ENCODE measurements at places on chromosomes 4 and X. TPM values are rescaled to one million over a fixed set of nuclear protein-coding genes. Genes with fewer than 3 reads are reported as not detected.
A peak's percentile ranks its signal among the peaks of the same experiment; 100 is the strongest.

DNA sequence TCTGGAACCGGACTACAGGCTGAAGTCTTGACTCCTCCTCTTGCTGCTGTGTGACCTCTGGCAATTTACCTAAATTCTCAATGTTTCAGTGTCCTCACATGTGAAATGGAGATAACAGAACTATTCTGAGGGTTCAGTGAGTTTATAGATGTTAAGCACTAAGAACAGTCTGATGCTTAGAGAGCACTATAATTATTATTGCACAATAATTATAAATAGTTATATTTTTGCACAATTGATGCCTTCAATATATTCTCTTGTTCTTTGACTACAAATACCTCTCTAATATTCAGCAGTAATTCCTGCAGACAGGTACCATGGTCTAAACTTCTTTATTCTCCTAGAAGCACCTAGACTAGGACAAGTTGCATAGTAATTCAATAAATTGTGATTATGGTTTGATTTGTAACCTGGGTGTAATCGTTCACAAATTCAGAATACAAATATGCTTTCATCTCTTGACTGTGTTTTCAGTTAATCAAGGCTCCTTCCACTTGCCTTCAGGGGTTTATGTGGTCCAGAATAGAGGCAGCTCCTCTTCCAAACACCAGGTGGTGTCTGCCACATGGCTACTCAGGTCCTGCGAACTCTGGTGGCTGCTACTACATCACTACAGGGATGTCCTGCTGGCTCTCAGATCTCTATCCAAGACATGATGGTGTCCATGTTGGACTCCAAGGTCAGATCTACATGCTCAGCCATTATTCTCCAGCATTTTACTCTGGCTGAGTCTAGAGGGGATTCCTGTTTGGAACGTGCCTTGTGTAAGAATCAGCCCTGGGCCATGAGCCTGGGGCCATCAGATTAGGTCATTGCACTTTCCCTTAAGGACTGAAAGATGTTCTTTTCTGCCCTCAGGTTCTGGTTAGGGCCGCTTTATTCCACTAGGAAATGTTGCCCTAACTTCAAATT lies 103.4 kb downstream of the QRFPR start:
- DNase-seq: no peak

- DNase-seq: no peak
Measured at GRCh38 chr4:77076889-77077635, 1.3 kb upstream of the CCNI start.

GRCh38 chr4:56388306-56388705 lies 1.0 kb upstream of the AASDH start:
- no peak for DNase-seq

DNA sequence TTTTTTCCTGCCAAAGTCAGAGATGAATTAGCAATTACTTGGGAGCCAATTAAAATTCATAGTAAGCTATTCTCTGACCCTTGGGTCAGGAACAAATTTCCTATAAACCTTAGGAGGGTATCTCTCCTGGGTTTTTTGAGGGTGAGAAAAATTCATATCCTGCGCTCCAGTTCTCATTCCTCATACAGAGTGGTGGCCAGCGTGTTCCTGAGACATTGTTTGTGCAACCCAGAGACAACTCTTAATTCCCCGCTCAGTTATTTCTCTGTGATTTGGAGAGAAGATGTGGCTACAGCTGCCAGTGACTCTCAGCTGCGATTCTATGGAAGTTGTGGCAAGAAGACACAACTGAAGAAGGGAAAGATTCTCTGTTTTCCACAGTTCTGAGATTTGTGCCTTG lies 37.9 kb upstream of the CBR4 start:
- DNase-seq: no peak

DNA sequence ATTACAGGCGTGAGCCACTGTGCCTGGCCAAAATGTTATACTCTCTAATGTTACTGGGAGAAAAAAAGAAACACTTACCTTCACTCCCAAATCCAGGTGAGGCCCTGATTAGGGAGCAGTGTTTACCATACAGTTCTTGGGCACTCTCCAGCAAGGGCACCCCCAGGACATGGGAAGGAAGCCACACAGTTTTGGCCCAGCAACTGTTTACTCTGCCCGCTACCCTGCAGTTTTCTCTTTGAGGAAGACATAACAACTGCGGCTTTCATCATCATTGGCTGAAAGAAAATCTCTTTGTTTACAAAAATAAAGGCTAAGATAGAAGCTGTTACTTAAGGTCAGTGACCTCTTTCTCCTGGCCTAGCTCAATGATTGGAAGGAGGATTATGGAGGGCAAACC lies 145.5 kb upstream of the DUSP21 start:
- DNase-seq: no peak

DNA sequence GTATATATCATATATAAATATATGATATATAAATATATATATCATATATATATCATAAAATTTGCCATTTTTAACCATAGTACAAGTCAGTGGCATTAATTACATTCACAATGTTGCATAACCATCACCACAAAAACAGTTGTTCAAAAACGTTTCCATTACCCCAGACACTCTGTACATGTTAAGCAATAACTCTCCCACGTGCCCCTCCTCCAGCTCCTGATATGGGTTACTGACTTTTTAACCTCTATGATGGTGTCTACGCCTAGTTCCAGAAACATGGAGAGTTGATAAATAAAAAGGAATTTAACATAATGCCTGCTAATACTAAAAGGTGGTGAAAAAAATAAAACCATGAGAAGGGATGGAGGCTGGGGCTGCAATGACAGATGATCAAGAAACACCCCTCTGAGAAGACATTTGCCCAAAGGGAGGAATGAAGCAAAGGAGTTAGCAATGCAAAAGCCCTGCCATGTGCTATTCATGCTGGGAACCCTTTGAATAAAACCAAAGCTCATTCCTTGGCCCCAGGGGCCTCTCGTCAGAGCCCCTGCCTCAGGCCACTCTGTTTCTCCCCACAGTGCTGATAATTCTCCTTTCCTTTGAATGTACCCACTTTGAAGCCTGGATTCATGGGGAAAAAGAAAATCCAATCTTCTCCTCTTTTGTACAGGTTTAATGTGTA lies 144.3 kb downstream of the NWD2 start:
- no peak for DNase-seq

- no peak for DNase-seq
Measured at GRCh38 chrX:137362583-137362982, 203.3 kb upstream of the ZIC3 start.

- no peak for DNase-seq
Measured at GRCh38 chrX:69094977-69095669, 70.1 kb downstream of the PJA1 start.

DNA sequence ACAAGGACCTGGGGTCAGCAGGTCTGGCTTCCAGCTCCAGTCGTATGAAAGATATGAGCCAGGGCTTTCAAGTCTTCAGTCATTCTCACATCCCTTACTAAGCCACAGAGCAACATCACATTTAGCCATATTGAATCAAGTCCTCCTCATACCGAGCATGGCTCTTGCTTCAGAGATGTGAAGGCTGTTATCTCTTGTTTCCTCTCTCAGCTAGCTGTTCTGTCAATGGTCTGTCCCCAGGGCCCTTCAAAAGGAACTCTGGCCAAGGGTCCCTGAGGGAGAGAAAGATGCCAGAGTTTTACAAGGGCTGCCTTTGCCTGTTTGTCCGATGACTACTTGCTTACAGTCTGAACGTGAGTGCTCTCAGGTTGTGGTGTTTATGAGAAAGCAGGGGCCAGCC lies 30.5 kb downstream of the DOCK11 start:
- no peak for DNase-seq

GRCh38 chr4:177032341-177032740 lies 239.6 kb upstream of the VEGFC start:
- no peak for DNase-seq

DNA sequence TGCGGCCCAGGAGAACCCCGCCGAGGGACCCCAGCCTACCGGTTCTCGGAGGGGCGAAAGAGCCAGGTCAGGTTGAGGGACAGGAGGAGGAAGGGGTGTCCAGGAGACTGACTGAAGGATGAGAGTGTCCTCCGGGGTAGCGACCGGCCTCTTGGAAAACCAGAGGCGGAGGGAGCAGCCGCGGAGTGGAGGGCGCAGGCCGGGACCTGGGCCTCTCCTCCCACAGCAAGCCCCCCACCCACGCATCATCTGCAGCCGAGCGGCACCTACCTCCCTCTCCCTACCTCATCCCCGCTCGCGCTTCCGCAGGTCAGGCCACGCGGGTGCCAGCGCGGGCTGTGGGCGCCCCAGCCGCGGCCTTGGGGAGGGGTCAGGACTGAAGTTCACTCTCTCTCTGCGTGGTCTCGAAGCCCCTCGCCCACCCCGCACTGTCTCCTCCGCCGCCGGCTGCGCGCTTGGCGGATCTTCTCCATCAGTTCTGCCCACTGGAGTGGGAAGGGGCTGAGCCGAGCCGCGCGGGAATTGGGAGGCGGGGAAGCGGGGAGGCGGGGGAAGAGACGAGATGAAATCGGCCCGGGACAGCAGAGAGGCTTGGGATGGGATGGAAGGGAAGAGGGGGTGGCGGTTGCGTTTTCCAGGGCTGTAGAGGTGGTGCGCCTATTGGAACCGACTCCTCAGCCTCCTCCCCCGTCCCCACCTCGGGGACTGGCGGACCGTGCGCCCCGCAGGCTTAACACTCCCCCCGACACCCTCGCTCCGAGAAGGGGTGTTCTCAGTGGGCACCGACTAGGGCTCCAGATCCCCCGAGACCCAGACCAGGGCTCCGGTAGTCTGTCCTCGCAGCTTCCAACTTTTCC lies 1.8 kb downstream of the NLGN4X start:
- DNase-seq: no peak

DNA sequence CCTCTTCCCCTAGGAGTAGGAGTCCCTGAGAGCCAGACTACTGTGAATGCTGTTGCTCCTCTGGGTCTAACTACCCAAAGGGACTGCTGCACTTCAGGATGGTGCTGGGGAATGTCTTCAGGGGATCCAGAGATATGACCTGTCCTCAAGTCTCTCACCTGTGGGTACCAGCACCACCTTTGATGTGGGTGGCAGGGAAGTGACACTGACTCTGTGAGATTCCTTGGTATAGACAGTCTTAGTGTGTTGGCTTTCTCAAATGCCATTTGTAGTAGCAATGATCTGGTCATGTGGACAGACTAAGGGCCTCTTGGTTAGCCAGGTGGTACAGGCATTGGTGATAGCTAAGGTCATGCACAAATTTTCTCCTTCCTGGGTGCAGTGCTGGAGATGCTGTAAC lies 108.9 kb upstream of the ADAMTS3 start:
- DNase-seq: no peak

- no peak for DNase-seq
Measured at GRCh38 chr4:144371485-144371884, 231.0 kb upstream of the GYPA start.

DNA sequence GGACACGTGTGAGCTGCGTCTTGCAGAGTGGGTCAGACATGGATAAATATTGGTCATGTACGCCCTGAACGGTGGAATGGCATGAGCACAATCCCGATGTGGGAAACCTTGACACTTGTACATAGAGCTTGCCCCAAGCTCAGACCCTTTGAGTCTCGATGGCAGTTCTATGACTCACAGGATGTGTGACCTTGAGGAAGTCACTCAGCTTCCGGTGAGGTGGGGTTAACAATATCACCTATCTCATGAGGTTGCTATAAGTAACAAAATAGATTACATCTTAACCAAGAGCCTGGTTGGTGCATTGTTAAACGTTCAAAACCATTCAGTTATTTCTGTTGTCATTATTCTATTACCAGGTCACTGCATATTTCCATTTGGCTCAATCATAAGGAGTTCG lies 109.1 kb upstream of the TBL1X start:
- DNase-seq: no peak

- no peak for DNase-seq
Measured at GRCh38 chr4:92236877-92237276, 66.9 kb upstream of the GRID2 start.

- no peak for DNase-seq
Measured at GRCh38 chr4:23993373-23993772, 103.5 kb upstream of the PPARGC1A start.

DNA sequence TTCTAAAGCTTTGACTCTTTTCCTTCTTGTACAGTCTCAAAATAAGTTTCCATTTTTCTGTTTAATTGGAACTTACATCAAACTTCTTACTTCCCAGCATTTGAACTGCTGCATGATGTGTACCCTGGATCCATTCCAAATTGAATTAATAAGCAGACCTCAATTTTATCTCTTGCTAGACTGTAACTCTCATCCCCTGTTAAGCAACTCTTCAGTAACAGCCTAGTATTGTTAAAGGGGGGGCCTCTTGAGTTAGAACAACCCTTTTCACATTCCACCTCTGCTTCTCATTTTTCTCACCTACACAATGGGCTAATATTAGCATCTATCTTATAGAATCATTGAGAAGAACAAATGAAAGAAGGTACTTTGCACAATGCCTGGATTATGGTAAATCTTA lies 169.4 kb downstream of the IL1RAPL1 start:
- DNase-seq: no peak

GRCh38 chrX:101759000-101759399 lies 99.3 kb upstream of the ARMCX2 start:
- DNase-seq: peak; percentile 4

DNA sequence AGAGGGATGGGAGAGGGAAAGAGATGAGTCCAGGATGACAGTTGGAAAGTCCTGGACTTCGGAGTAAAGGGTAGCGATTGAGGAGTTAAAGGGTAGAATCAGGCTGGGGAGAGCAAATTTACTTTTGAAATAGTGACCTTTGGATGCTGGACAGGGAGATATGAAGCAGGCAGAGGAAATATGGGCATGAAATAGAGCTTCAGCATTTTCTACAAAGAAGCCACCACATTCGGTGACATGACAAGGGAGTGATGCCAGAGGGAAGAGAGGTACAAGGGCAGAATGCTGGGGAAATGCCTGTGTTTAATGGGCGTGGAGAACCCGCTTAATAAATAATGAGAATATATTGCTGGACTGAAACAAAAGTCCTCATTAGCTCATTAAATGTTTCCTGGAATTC lies 92.7 kb downstream of the TBL1X start:
- DNase-seq: no peak

GRCh38 chr4:38572793-38573192 lies 91.2 kb upstream of the KLF3 start:
- no peak for DNase-seq

- peak; percentile 13 for DNase-seq
Measured at GRCh38 chrX:136711147-136711546, 63.2 kb downstream of the CD40LG start.

GRCh38 chr4:8641931-8642650 lies 49.5 kb downstream of the CPZ start:
- DNase-seq: no peak

GRCh38 chr4:75822416-75822815 lies 79.8 kb downstream of the PPEF2 start:
- no peak for DNase-seq

Gene SSX2B
- not detected for total RNA-seq

Gene STOX2
- 3.4 TPM for total RNA-seq

Gene STATH
- total RNA-seq: not detected

Gene NDP
- total RNA-seq: 0.22 TPM

Gene KCNIP4
- total RNA-seq: not detected

Gene GPR101
- total RNA-seq: not detected

Gene ACE2
- total RNA-seq: not detected

Gene PNMA6A
- 3.5 TPM for total RNA-seq

Gene SLC26A1
- total RNA-seq: 0.41 TPM

Gene CLDN22
- not detected for total RNA-seq

Gene SMR3B
- not detected for total RNA-seq

Gene GRID2
- not detected for total RNA-seq

Gene SLC9B1
- total RNA-seq: 0.10 TPM

Gene TXK
- not detected for total RNA-seq

Gene ELK1
- total RNA-seq: 27.2 TPM

Gene HTT-AS
- not detected for total RNA-seq
